ENCODE measurements at places on chromosomes 11 and 22.
A peak's percentile ranks its signal among the peaks of the same experiment; 100 is the strongest.

DNA sequence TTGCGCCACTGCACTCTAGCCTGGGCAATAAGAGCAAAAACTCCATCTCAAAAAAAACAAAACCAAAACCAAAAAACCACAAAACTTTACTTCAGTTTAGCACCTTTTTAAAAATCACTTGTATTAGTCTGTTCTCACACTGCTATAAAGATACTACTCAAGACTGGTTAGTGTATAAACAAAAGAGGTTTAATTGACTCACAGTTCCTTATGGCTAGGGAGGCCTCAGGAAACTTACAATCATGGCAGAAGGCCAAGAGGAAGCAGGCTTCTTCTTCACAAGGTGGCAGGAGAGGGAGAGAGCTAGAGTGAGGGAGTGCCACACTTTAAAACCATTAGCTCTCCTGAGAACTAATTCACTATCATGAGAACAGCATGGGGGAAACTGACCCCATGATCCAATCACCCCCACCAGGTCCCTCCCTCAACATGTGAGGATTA lies 261.3 kb downstream of the TMEM135 start:
- DNase-seq: no peak

DNA sequence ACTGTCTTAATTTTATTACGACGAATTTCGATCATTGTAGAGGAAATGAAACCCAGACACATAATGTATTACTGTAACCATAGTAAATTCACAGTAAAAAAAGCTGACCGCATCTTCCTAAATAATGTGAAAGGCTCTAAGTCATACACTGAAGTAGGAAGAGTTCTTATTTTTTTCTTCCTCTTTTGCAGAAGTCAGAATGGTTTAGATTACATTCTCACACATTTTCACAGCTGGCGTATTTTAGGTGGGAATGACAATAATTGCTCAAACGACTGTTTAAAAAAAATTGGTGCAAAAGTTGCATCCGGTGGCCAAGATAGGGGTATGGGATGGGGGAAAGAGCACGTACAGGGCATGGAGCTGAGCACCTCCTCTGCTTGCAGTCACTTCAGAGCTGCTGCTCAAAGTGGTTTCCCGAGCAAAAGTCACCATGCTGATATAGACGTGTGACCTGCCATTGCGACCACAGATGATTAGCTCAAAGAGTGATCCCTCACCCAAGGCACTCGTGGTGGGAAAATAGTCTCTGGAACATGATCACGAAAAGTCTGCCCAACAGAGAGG lies 35.3 kb downstream of the MMP13 start:
- no peak for DNase-seq

DNA sequence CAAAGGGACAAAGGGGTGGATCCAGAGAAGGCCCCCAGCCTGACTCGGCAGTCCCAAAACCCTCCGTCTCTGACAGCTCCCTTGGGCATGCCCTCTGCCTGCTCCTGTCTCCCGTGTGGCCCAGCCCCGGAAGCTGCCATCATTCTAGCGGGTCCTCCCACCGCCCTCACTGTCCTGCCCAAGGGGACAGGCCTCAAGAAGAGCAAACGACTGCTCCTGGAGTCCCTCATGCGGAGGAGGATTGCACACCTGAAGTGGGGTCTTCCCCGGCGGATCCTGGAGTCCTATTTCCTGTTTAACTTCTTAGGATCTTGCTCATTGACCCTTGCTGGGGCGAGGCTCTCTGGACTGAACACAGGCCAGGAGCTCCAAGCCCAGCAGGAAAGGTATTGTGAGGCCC lies 2.6 kb upstream of the MEI1 start:
- DNase-seq: no peak

GRCh38 chr11:130536106-130537040 lies 87.9 kb downstream of the ADAMTS15 start:
- no peak for DNase-seq

DNA sequence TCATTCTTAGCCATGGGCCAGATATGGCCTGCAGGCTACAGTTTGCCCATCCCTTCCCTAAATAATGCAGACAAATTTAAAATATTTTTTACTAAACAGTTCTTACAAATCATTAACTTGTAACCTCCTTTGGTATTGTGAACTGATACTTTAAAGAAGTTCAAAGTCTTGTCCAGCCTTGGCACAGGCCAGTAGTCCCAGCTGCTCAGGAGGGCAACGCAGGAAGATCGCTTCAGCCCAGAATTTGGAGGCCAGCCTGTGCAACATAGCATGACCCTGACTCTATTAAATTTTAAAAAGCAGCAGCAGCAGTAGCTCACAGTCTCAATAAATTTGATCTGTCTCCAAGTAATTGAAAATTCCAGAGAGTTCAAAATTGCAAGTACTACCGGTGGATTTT lies 83.7 kb upstream of the ARHGAP32 start:
- DNase-seq: no peak

- DNase-seq: no peak
Measured at GRCh38 chr11:74670171-74670570, 61.1 kb downstream of the CHRDL2 start.

DNA sequence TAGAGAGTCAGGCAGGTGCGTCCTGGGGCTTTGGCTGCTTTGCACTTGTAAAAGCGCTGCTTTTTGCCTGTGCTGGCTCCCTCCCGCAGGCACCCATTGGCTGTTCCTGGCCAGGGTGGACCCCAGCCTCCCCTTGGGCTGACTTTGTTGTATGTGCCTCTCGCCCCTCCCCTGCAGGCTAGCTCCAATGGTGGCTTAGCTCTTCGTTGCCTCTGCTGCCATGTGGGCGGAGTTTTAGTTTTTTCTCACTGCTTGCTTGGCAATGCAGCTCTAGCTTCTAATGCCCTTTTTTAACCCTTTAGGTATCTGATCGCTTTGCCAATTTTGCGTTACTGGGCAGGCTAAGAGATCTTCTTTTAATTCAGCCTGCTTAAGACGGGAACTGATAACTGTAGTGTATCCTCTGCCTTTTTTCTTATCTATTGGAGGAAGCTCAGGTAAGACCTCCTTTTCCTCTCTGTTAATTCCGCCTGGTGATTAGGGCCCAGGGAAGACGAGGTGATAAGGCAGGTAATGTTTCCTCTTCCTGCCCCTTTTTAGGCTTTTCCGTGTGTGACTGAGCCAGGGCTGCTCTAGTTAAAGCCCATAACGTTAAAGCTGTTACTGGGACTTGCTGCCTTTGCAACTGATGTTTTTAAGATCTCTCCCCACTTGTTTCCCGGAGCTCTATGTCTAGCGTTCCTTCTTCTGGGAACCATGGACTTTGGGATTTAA lies 11.7 kb upstream of the GLYATL1 start:
- DNase-seq: peak; percentile 93

- no peak for DNase-seq
Measured at GRCh38 chr11:45737056-45737455, 67.9 kb upstream of the SLC35C1 start.

- no peak for DNase-seq
Measured at GRCh38 chr22:49046546-49047361, 780.9 kb downstream of the BRD1 start.

GRCh38 chr22:22371031-22371541 lies 126.5 kb downstream of the VPREB1 start:
- DNase-seq: no peak

GRCh38 chr11:130773244-130773820 lies 142.9 kb downstream of the SNX19 start:
- DNase-seq: no peak

GRCh38 chr22:33381531-33382406 lies 323.6 kb upstream of the SYN3 start:
- DNase-seq: no peak

DNA sequence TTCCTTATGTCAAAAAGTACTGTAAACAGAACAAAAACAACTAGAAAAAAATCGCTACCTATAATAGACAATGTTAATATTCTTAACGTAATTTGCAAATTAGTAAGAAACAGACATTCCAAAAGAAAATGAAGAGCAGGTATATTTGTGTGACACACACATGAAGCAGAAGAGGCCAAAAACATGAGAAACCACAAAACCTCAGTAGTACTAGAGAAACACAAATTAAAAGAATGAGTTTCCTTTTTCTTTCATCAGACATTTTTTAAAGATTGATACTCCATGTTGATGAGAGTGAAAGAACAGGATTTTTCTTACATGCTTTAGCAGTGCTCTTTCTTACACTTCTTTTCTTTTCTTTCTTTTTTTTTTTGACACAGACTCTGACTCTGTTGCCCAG lies 34.2 kb upstream of the PCF11 start:
- DNase-seq: no peak

DNA sequence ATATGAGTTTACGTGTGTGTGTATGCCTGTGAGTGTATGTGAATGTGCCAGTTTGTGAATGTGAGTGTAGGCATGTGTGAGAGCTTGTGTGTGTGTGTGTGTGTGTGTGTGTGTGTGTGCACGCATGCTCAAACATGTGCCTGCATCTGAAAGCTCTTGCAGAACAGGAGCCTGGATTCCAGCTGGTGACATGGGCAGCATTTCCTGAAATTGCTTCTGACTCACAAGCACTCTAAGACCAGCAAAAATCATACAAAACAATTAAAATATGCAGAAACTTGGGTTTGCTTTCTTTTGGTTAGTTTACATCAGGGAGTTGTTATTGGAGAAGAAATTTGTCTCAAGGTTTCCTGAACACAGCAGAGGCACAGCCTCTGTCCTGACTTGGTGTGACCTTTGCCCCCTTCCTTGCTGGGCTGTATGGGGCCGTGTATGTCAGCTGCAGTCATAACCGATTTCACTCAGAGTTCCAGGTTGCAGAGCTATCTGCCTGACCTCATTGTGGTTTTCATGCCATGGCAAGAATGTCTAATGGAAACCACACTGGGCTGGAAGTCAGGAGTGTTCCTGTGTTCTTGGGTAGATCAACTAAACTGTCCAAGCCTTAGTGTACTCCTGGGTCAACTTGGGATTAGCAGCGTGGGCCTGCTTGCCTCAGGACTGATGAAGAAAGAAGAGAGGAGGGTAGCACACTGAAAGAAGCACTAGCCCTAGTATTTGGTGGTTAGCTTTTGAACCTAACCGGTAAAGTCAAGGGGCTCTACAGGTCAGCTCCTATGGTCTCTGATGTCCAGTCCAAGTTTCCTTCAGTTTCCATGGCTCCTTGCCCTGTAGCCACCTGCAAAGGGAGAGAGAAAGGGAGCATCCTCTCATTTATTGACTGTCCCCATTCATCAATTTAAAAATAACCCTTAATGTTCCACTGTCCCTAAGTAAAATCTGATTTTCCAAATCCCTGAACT lies 143.7 kb downstream of the SNX19 start:
- DNase-seq: peak; percentile 18

DNA sequence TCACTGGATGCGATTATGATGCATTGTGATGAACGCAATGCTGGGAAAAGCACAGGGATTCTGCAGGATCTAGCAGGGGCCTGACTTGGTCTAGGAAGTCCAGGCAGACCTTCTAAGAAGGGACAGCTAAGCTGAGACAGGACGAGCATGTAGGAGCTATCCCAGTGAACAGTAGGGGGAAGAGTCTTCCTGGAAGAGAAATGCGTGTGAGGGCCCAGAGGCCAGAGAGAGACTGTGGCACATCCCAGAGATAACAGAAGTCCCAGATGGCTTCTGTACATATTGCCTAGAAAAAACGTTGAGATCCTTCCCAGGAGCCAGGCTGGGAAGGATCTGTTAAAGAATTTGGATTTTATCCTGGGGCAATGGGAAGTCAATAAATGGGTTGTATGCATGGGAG lies 24.6 kb downstream of the RCN1 start:
- DNase-seq: no peak

DNA sequence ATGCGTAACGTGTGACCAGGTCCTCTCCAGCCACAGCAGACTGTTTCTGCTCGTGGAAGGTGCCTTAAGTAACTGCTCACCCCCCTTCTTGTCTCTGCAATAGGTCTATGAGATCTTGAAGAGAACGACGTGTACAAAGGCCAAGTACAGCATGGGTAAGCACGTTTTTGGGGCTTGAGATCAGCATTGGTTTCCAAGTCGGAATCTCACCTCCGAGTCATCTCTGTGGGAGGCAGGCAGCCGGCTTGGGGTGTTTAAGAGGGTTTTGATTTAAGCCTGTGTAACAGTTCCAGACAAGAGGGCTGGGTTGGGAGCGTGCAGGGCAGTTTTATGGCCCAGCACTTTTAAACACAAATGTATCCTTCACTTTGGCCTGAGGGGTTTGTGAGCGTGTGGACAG lies 30.1 kb downstream of the ANO1 start:
- DNase-seq: no peak

DNA sequence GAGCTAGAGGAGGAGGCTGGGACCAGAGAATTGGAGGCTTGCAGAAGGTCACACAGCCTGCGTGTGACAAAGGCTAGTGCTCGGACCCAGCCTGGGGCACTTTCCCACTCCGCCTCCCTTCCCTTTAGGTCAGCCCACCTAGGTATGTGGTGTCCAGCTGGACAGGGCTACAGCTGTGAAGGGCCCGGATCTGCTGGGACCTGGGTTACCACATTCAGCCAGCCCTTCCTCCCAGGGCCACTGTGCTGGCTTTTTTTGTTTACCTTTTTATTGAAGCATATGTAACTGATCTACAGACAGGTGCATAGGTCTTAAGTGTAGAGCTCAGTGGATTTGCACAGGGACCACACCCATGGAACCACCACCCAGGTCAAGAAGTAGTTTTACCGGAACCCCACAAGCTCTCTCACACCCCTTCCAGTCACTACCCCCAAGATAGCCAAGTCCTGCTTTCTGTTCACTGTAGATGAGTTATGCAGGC lies 8.7 kb downstream of the CAPN5 start:
- no peak for DNase-seq

DNA sequence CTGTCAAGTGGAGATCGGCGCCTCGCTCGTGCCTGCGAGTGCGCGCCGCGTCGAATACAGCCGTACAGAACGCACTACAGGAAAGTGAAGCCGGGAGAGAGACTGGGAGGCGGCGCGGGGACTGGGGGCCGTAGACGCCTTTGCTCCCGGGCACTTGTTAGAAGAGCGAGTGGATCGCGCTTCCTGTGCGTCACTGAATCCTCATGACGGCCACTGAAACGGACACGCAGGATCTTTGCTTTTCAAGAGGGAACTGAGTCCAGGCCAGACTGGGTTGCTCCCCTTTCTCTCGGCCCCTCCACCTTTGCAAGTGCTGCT lies 314 bp downstream of the RIC8A start:
- DNase-seq: no peak

DNA sequence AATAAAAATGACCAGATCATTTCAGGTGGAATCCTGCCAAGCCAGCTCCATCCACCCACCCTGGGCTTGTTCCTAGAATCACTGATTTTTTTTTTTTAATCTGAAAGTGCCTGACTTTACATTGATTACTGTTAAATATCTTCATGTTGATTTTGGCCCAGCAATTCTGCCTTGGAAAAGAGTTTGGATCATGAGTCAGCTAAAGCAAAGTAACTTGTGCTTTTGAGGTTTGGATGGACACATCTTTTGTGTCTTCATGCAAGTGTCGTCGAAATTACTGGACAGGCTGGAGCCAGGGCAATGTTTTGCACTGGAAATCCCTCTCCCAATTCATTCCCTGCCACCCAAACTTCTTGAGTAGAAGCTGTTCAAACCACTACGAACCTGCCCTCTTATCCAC lies 164.0 kb upstream of the SYT13 start:
- DNase-seq: no peak

DNA sequence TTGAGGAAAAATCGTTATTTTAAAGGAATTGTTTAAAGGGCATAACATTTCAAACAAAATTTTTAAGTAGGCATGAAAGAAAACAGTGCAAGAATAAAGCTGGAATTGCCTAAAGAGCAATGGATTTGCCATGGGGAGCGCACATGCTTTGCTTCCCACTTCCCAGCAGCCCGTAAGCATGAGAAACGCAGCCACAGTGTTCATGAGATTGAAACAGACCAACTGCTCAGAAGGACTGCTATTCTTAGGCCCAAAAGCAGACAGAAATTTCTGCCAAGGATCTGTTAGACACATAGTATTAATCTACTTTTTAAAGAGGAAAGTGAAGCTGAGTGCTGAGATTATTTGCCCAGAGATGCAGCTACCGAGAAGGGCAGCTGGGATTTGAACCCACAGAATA lies 34.2 kb upstream of the TSKU start:
- DNase-seq: no peak
